CD4-positive, alpha-beta T cell treated with Interferon alpha-2 for 1 hour (primary cell): ENCODE measurements at places on chromosomes 16 and 17.
A peak's percentile ranks its signal among the peaks of the same experiment; 100 is the strongest.

GRCh38 chr17:4949321-4950074 is 1.2 kb upstream of the PFN1 start:
- peak; percentile 88 for DNase-seq

GRCh38 chr17:1264196-1264595 is 6.0 kb upstream of the BHLHA9 start:
- no peak for DNase-seq

DNA sequence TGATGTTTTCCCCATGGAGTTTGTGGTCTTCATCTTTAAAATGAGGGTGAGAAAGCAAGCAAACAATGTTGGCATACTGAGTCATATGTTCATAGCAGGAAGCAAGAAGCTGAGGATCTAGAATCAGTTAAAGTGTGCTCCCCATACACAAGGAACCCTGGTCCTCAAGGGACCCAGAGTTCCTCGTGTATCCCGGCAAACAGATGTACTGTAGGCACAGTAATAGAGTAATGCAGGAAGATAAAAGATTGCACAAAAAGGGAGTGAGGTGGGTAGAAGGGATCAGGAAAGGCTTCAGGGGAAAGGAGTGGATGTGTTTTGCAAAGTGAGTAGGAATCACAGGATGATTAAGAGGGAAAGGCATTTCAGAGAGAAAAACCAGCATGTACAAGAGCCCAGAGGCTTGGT is 412.3 kb upstream of the CDH11 start:
- DNase-seq = no peak

GRCh38 chr17:18262641-18263040 is 2.2 kb downstream of the MIEF2 start:
- no peak for DNase-seq

DNA sequence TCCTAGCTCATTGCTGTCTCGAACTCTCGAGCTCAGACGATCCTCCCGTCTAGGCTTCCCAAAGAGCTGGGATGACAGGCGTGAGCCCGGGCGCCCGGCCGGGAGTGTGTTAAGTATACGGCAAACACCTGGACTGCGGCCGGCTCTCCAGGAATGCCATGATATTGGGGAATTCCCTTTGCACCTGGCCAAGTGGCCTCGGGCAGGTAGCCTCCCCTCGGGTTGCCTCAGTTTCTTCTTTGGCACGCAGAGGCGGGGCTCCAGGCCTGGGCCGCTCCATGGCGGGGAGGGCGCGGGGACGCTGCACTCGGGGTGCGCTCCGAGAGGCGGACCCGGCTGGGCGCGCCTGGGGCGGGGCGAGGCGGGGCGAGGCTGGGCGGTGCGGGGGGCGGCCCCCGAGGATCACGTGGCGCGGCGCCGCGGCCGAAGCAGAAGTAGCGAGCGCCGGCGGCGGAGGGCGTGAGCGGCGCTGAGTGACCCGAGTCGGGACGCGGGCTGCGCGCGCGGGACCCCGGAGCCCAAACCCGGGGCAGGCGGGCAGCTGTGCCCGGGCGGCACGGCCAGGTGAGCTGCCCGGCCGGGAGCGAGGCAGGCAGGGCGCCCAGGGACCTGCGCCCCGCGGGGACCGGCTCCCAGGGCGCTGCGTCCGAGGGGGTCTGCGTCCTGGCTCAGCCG is at the start of gene PLCG2:
PLCG2 (plus strand) TSS at position 431 of the 675 bp plus-strand sequence. CDS start 6,699 bp downstream, outside the sequence.
- peak; percentile 75 for DNase-seq
